ENCODE measurements at places on chromosomes 1 and 21.

GRCh38 chr1:75615613-75616435 lies 4.9 kb upstream of the SLC44A5 start:
- peak; percentile 73 for DNase-seq

- DNase-seq = no peak
These were observed 2.4 kb downstream of the SLC41A1 start for GRCh38 chr1:205810448-205811157.

GRCh38 chr1:63710761-63711380 lies 62.9 kb upstream of the ROR1 start:
- no peak for DNase-seq

- DNase-seq = no peak
These were observed 30.1 kb downstream of the RAP1A start for GRCh38 chr1:111649648-111650047.

- DNase-seq = peak; percentile 68
These were observed 22.2 kb downstream of the RUNX1 start for GRCh38 chr21:35026617-35027562.

DNA sequence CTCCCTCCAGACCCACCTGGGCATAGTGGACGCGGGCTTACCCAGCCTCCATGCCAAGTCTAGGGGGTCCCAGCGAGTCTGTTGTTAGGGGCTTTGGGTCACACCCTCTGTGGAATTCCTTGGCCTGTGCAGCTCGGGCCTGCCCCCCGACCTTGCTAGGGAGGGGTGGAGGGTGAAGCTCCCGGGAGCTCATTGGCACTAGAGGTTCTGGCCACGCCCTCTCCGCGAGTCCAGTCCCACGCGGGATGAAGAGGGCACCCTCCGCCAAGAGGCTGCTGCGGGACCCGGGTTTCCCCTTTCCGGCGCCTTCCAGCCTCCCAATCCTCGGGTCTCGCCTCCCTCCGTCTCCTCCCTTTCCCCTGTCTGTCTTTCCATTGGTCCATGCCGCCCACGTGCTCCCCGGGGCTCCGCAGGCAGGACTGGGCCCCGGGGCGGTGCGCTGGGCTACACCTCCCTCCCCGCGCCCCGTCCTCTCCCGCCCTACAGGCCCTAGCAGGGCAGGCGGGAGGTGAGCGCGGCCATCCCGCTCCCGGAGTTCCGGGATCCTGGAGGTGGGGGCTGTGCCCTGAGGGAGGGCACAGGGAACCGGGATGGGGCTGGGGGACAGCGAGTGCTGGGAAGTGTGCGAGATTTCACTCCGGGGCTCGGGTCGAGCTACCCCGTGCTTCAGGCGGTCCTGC lies 3.5 kb downstream of the RUSC1 start:
- DNase-seq = peak; percentile 95

DNA sequence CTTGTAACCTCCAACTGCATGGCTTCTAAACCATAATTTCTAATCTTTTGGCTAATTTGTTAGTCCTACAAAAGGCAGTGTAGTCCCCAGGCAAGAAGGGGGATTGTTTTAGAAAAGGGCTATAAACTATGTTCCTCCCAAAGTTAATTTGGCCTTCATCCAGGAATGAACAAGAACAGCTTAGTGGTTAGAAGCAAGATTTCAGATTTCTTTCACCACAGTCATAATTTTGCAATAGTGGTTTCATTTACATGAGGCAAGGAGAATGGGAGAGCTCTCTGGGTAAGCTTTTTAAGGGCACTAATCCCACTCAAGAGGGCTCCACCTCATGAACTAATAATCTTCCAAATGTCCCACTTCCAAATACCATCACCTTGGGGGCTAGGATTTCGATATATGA lies 1353.9 kb downstream of the NCAM2 start:
- no peak for DNase-seq

GRCh38 chr1:56986397-56986796 lies 20.6 kb upstream of the C8B start:
- no peak for DNase-seq

- no peak for DNase-seq
These were observed 352.4 kb upstream of the RUNX1 start for GRCh38 chr21:35401476-35401875.

DNA sequence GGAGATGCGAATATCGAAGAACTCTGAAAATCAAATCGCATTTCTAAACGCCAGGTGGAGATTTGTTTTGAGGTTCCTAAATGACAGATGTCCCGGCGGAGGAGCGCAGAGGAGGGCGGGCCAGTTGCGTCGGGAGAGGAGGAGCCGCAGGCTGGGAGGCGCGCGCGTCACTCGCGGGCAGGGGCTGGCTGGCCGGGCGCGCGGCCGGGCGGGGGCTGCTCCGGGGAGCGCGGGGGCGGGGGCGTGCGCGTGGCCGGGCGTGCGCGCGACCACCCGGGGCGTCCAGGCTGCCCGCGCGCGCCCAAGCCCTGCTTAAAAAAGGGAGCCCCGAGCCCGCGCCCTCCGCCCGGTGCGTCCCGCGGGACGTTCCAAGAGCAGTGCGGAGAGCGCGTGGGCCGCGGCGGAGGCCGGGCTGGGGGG lies 47.3 kb downstream of the H3-3A start:
- peak; percentile 88 for DNase-seq

- DNase-seq = no peak
These were observed 14.4 kb upstream of the PTCH2 start for GRCh38 chr1:44857446-44857845.

- DNase-seq = no peak
These were observed 80.7 kb downstream of the DHRS3 start for GRCh38 chr1:12537294-12537693.

- DNase-seq = no peak
These were observed 388.6 kb downstream of the RWDD3 start for GRCh38 chr1:95622609-95623008.

GRCh38 chr1:109567877-109568672 lies 19.7 kb downstream of the GNAI3 start:
- no peak for DNase-seq

DNA sequence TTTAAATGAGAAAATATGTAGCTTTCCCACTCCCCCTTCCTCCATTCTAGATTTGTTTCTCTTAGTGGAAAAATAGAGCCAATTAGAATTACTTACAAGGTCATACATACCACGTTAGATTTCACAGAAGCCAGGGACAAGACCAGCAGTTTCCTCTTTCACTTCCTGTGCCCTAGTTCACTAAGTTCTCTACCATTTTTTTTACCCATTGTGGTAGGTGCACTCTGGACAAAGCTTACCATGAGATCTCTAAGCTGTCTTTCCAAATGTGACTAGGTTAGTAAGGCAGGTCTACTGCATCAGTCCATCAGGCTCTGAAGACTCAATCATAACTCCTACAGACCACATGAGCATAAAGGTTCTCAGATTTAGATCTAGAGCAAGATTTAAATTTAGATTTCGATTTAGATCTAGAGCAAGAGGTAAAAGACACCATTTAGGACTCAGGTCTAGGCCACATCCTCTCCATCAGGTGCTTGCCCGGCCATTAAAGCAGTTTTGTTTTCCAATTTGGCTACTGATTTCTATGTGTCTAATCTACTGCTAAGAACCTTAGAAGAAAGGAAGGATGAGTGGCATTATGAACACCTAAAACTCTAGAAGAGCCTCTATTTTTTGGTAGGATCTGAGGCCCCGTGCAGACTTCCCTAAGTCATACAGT lies 235.3 kb downstream of the FAF1 start:
- DNase-seq = no peak

DNA sequence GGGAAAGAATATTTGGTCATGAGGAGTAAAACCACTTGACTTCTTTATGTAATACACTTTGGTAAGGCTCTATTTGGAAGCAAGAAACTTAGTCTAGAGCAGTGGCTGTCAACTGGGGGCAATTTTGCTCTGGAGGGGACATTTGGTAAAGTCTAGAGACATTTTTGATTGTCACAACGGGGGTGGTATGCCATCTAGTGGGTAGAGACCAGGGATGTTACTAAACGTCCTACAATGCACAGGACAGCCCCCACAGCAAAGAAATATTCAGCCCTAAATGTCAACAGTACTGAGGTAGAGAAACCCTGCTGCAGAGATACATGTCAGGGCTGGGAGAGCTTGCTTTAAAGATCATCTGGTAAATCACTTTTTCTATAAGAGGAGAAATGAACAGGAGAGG lies 13.5 kb downstream of the FUCA1 start:
- no peak for DNase-seq

DNA sequence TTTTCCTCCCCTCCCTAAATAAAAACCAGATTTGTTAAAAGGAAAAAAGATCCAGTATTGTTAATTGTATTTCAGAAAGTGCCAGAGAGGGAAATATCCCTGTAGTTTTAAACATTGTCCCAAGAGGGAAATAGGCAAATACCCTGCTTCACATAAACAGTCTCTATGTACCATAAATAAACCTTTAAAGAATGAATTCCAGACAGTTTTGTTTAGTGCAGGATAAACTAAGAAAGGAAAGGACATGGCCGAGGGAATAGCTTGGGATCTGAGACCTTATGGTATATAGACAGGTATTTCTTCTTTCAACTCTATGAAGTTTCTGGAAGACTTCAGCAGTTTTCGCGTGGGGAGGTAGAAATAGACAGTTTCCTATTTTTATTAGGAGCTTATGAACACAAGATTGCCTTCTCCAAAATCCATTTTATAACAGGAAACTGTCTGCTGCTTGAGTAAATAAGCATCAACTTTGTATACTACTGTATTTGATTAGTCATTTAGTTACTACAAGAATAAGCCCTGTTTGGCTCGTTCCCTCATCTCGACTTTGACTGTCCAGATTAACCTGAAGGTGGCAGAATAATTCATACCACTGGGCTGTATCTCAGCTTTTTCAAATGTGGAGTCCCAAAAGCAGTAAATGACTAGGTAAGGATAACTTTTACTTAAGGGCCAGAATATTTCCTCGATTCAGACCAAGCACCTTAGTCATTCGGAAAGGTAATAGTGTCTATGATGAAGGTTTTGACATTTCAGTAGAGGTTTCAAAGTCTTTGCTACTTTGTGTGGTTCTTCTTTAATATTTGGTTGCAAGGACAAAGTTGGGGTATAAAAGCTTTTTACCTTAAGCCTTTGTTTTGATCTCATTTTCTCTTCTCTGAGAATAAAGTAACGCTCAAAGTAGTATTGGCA lies 177.5 kb downstream of the VPS13D start:
- DNase-seq = no peak

DNA sequence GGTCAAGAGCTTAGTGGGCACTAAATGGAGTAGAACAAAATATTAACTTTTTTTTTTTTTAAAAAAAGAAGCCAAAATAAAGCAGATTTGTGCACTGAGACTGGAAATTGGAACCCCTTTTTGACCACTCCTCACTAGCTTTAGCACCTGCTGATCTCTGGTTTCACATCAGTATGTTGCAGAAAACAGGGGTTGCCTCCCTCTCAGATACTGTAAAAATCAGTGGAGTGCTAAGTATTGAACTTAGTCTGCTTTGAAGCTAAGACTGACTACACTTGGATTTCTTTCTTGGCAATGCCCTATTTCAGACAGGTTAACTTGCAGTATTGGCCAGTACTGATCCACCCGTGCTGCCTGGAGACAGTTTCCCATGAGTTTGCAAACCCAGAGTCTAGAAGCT lies 2.7 kb upstream of the KIAA0040 start:
- DNase-seq = no peak

- no peak for DNase-seq
These were observed 9.5 kb downstream of the EDEM3 start for GRCh38 chr1:184745110-184745509.

DNA sequence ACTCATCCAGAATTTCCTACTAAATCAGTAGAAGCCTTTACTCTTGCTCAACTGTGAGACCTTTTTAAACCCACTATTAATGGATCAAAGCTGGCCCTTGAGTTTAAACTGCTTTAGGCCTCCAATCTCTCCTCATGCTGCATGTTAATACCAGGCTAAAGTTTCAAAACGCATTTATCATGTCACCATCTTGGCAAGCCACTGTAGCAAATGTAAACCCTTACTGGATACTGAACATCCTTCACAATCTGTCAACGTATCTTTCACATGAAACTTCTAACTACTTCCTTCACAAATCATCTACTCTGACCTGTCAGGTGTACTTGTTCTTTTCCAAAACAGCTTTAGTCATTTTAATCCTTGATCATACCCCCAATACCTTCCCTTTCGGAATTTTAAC lies 3.0 kb downstream of the PAXBP1 start:
- no peak for DNase-seq

DNA sequence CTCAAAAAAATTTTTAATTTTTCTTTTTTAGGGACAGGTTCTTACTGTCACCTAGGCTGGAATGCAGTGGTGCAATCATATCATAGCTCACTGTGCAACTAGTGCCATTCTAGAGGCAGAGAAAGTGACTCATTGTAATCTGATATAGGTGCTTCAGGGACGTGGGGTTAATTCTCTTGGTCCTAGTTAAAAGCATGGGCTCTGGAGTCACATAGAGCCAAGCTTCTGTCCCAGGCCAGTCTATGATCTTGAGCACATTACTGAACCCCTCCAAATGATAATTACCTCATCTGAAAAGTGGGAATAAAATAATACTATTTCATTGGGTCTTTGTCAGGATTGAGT lies 1.1 kb upstream of the ADIPOR1 start:
- no peak for DNase-seq

- DNase-seq = no peak
These were observed 134.8 kb downstream of the SETD4 start for GRCh38 chr21:35925497-35925896.

DNA sequence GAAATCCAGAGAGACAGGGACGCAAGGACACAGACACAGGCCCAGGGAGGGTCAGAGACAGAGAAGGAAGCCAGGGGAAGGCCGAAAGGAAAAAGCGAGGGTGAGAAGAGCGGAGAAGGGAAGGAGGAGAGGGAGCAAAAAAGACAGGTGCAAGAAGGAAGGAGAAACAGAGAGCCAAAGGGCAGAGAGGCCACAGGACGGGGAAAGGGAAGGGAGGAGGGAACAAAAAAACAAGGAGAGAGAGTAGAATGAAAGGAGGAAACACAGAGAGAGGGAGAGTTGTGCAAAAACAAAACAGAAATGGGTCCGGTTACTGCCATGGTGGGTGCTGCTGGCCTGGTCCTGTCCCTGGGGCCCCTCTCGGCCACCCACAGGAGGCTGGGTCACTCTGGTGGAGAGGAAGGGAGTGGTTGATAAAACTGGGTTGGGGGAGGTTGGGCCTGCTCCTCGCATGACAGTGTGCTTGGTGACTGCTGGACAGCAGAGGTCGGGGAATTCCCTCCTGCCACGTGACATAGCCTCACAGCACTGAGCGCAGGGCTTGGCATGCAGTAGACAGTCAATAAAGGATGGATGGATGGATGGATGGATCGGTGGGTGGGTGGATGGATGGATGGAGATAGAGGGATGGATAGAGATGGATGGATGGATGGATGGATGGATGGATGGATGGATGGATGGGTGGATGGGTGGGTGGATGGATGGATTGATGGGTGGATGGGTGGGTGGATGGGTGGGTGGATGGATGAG lies 64.8 kb downstream of the RAP1GAP start:
- DNase-seq = no peak

- no peak for DNase-seq
These were observed 136.0 kb upstream of the KLHDC7A start for GRCh38 chr1:18344755-18345154.

GRCh38 chr1:27588256-27589232 lies 15.4 kb downstream of the AHDC1 start:
- no peak for DNase-seq
